Activated CD4-positive, alpha-beta T cell treated with anti-CD3 and anti-CD28 coated beads, Interleukin-2, amount 50 U/mL, for 4 hours (primary cell): ENCODE measurements at places on chromosomes 13 and 19.

DNA sequence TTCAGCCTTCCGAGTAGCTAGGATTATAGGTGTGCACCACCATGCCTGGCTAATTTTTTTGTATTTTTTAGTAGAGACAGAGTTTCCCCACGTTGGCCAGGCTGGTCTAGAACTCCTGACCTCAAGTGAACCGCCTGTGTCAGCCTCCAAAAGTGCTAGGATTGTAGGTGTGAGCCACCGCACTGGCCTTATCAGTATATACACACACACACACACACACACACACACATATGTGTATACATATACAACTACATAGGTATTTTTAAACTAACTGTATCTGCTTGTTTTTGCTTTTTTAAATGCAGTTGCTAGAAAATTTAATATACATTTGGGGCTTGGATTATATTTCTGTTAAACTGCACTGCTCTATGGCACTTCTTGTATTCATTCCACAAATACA, 3.1 kb downstream of the CARD8 start:
- DNase-seq, result no peak

- DNase-seq, result no peak
These were observed 930 bp upstream of the FBN3 start for GRCh38 chr19:8150178-8150865.

GRCh38 chr19:14563989-14564651, 7.7 kb downstream of the NDUFB7 start:
- DNase-seq, result no peak

GRCh38 chr13:106210324-106210723, 325.1 kb downstream of the EFNB2 start:
- DNase-seq, result no peak

DNA sequence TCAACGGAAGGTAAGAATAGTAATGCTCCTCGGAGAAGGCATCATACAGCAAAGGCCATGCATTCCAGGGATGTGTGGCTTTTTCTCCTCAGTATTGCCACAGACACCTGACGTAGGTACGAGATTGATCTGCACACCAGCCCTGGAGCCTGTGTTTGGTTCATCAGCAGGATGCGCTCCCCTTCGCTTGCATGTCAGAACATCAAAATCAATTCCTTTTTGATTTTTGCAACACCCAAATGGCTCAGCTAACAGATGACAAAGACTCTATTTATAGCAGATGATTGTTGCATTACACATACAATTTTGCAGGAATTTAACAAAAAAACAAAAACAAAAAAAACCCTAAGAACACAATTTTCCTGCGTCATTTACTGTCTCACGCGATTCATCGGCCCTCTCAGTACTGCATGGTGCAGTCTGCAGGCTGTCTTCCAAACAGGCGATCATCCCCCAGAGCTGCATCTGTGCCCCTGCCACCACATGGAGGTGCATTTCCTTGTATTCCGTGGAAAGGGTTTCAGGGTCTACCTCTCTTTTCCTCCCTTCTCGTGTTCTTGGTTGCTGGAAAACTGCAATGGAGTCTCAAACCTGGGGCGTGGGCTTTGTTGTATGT, 207.3 kb downstream of the TEX29 start:
- DNase-seq, result no peak

DNA sequence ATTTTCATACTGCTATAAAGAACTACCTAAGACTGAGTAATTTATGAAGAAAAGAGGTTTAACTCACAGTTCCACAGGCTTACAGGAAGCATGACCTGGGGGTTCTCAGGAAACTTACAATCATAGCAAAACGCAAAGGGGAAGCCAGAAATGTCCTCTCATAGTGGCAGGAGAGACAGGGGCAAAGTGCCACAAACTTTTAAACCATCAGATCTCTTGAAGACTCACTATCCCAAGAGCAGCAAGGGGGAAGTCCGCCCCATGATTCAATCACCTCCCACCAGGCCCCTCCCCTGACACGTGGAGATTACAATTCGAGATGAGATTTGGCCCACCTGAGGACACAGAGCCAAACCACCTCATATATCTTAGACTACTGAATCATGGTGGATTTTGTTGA, 198.7 kb downstream of the KCTD12 start:
- no peak for DNase-seq

DNA sequence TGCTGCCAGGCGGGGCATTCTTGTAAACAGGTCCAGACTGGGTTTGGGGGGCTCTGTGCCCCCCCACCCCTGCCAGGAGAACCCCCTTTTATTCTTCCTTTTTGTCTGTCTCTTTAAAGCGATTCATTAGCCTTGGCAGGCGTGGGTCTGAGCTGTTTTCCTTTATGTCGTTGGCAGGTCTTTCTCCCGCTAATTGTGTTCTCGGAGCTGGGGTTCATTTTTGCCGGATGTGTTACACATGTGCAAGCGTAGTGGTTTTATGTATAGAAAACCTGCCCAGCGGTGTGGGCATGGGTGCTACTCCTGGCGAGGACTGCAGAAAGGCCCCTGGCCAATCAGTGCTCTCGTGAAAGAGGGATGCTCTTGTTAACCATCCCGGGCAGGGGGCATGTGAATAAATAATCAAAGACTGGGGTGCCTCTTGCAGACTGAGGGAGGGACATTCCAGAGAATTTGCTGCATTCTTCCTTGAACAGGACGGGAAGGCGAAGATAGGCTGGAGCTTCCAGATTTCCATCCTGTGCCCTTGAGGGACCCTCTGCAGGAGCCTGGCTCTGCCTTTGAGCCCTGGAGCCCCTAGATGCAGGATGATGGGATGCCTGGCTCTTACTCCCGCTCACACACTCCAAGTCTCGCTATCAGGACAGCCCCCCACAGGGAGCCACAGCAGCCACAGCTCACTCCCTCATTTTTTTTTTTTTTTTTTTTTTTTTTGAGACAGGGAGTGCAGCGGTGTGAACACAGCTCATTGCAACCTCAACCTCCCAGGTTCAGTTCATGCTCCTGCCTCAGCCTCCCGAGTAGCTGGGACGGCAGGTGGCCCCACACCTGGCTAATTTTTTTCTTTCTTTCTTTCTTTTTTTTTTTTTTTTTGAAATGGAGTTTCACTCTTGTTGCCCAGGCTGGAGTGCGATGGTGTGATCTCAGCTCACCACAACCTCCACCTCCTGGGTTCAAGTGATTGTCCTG, 14.1 kb downstream of the CARM1 start:
- DNase-seq, result no peak

GRCh38 chr19:3338541-3339181, 27.7 kb upstream of the NFIC start:
- DNase-seq, result peak; percentile 47

DNA sequence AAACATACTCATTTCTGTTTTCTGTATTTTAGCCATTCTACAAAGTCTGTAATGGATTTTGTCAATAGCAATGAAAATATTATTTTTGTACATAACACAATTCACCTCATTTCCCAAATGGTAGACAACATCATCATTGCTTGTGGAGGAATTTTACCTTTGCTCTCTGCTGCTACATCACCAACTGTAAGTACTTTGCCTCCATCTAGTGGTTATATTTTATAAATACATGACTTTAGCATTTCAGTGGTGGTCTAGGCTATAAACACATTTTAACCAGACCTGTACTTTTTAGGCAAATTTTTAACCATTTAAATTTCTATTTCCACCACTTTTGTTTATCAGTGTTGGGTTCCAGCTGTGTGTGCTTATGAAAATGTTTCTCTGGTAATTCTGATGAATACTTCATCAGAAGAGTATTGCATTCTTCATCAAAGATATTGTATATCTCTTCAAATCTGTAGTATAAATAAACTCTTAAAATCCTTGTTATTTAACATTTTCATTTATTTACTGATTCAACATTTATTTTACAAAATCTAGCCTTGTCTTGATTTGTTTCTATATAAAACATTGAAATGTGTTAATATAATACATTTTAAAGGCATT, 222.4 kb downstream of the NBEA start:
- DNase-seq, result no peak

DNA sequence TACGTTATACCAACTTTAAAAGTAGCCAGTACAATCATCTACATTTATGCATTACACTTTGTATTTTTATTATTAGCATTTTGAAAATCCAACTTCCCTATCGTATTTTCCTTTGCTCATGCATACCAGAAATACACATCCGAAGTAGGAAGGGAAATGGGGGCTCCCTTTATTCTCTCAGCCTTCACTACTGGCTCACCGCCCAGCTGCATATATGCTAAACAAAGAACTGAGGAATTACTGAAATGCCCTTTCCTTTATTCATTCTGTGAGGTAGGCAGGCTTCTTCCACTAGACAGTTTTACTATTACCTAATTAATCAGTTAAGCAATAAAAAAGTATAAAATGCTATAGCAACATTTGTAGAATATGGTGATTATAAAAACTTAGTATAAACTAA, 291.6 kb downstream of the KLF12 start:
- no peak for DNase-seq

DNA sequence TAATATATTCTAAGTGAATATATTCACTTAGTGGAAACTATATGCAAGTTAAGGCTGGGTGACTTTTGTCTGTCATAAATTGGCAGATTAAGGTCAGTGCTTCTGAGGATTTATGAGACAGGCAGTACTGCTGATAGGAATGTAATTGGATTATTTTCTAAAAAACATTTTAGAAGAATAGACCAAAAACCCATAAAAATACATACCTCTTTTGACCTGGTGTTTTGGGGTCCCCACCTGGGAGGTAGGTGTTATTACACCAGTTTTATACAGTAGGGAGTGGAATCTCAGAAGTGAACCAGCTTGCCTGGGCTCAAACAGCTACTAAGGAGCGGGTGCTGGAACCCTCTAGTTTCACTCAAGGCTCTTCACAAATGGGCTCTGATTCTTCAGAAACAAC, 25.3 kb downstream of the COG3 start:
- DNase-seq, result no peak

DNA sequence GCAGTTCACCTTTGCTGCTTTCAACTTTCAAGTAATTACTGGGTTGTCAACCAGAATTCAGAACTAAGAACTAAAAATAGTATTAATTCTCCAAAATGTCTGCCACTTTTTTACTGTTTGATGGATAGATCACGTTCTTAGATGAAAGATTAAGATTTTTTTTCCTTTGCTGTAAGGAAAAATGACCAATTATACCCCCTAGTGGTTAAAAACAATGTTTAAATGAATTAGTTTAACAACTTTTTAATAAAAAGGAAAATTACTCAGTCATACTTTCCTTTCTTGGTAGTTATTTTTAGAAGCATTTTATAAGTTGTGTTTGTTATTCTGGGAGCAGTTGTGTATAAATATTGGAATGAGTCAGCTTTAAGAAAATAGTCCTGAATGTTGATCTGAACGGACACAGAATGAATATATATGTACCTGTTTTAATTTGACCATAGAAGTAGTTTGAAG, 4.6 kb downstream of the TM9SF2 start:
- DNase-seq, result no peak

- peak; percentile 10 for DNase-seq
These were observed 1.8 kb upstream of the CEACAM8 start for GRCh38 chr19:42596391-42597072.

- no peak for DNase-seq
These were observed 127.3 kb upstream of the EDNRB start for GRCh38 chr13:78045916-78046315.

- DNase-seq, result no peak
These were observed 10.3 kb upstream of the C5AR2 start for GRCh38 chr19:47321630-47322029.

DNA sequence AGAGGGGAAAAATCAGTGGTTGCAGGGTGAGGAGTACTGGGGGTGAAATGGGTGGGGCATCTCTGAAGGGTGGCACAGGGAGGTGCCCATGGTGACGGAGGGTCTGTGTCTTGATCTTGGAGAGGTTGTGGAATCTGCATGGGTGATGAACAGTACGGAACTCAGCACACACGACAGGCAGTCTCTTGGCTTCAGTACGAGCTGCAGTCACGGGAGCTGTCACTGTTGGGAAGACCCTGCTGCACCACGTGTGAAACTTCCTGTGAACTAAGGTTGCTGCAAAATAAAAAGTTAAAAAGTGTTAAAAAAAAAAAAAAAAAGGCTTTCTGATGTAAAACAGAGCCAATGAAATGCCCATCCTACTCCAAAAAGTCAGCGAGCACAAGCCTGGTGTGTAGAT, 34.3 kb downstream of the TEX29 start:
- no peak for DNase-seq

- no peak for DNase-seq
These were observed 9.6 kb downstream of the KHSRP start for GRCh38 chr19:6414793-6415590.
